Activated CD4-positive, alpha-beta T cell treated with anti-CD3 and anti-CD28 coated beads for 4 hours (primary cell): ENCODE measurements at places on chromosomes 13 and 19.

GRCh38 chr13:56187331-56187730 is 953.4 kb upstream of the PRR20A start:
- no peak for DNase-seq

DNA sequence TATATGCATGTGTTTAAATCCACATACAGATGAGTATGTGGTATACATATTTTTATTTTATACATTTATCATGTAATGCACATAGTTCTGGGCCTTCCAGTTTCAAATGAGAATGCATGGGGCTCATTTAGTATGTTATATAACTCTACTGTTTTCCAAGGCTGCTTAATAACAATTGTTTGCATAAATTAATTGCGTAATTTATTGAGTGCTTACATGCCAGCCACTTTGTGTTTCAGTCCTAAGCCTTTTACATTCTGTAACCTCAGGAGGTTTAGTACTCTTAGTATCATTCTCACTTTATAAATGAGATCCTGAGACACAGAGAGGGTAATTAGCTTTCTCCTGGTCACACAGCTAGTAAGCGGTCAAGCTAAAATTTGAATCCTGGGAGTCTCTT is 16.7 kb upstream of the CACNG8 start:
- no peak for DNase-seq

GRCh38 chr13:102913914-102914313 is 68.1 kb downstream of the ERCC5 start:
- no peak for DNase-seq

DNA sequence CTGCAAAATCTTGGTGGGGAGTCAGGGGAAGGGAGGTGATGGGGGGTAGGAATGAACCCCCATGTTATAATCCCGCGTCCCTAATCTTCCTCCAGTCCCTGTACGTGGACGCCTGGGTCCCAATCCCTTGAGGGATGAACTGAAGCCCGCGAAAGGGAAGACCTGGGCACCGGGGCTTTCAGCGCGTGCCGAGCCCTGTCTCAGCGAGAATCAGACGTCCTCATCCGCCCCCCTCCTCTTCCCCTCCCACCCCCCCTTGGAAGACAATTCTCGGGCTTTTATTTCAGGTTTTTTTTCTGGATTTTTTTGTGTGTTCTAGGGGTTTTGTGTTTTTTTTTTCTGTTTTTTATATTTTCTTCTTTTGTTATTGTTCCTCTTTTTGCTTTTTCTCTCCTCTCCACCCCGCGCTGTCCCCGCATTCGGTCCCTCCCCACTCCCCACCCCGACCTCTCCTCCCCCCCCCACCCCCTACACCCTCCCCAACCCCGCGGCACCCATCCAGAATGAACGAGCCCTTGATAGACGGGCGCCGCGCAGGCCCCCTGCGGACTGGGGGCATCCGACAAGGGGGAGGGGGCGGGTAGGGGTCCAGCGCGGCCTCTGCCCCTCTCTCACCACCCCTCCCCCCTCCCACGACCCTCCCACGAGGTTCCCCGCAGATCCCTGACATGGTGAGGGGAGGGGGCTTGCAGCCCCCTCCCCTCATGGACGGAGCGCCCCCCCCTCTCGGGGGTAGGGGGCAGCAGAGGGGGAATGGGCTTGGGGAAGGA is 10.3 kb downstream of the C19orf81 start:
- no peak for DNase-seq

DNA sequence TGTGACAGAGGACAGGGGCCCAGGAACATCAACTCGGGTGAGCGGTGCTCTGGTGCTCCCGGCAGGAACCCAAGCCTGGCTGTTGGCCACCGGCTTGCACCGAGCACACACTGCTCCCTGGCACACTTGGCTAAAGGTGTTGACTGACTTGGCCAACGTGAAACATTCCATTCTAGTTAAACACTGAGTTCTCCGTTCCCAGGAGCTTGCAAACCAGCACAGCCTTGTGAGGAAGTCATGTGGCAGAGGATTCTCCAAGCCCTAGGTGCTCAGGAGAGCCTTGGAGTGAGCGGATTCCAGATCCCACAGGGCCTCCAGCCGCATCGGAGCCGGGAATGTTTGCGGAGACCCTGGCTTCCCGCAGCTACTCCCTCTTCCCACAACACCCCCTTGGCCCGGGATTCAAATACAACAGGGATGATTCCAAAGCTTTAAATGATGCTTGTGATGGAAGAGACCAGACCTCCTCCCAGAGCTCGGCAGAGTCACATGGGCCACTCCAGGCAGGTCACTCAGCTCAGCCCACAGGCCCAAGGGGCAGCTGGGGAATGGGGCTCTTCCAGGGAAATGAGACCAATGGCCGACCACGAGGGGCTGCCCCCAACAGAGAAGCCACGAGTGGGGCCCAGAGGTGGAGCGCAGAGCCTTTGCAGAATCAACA is 2.9 kb downstream of the C13orf46 start:
- no peak for DNase-seq

DNA sequence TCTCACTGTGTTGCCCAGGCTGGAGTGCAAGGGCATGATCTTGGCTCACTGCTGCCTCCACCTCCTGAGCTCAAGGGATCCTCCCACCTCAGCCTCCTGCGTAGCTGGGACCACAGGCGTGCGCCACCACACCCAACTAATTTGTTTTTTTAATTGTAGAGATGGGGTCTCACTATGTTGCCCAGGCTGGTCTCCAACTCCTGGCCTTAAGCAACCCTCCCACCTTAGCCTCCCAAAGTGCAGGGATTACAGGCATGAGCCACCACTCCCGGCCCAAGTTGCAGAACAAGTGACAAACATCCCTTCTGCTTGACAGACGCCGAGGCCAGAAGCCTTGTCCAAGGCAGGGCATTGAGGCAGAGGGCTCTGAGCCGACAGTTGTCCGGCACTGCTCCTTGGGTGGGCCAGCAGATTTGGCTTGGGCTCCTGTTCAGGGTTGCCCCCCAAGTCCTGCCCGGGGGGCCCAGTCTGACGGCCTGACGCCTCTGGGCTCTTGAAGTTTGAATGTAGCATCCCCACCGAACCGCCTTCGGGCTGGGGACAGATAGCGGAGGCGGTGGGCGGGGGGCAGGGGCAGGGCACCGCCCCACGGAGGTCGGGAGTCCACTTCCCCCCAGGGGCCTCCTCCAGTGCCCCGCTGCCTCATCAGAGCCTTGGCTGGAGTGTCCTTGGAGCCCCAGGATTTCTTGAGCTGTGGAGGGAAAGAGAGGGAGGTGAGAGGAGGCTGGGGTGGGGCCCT is 5.7 kb upstream of the SPACA4 start:
- no peak for DNase-seq
